ENCODE measurements at places on chromosomes 5 and 9.

DNA sequence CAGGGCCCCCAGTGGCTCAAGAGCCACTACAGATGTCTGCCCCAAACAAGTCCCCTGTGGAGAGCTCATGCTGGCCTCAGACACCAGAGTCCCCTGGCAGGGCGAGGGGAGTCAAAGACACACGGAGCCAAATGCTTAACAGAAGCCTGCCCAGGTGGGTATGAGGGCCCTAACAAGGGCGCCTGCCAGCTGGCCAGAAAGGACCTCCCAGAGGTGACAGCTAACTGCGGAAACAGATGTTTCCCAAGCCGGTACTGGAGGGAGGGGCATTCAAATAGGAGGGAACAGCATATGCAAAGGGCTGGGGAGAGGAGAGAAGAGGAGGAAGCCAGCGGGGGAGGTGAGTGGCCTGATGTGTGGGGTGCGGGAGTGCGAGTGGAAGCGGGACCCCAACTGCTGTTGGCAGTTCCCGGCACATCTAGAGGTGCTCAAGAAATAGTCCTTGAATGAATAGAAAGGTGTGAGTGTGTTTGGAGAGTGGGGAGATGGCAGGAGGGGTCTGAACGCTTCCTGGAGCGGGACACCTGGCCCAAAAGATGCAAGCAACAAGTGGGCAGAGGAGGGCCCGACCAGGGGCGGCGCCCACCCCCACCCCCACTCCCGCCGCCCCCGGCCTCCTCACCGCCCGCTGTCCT is 824 bp downstream of the MXD3 start:
- DNase-seq = no peak

DNA sequence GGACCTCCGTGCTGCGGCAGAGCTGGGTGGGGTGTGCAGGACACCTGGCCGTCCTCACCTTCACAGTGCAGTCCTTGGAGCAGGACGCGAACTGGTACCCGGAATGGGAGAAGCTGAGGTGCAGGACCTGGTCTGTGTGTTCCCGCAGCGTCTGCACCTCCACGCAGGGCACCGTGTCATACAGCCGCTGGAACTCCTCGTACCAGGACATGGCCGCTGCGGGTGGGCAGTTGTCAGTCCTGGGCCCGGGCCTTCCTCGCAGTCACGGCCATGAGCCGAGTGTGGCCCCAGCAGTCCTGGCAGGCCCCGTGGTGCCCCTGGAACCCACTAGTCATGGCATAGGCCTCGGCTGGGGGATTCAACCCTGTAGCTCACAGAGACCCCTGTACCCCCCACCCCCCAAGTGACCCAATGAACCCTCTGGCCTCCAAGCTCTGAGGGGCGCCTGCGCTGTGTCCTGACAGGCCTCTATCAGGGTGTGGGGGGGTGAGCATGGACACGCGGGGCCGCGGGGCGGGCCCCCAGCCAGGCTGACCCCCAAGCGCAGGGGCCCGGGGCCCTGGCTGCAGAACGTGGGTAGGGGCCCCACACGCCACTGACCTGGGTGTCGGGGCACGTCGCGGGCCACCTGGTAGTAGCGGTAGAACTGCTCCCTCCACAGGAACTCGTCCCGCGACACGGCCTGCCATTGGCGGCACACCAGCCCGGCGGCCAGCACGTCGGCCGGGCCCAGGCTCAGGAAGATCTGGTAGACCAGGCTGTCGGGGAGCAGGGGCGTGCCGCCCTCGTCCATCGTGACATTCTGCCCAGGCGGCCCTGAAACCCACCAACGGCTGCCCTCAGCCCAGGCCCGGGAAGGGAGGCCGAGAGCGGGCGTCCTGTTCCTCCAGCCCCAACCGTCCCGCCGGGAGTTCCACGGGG is 987 bp downstream of the FBXW5 start:
- peak; percentile 30 for DNase-seq

DNA sequence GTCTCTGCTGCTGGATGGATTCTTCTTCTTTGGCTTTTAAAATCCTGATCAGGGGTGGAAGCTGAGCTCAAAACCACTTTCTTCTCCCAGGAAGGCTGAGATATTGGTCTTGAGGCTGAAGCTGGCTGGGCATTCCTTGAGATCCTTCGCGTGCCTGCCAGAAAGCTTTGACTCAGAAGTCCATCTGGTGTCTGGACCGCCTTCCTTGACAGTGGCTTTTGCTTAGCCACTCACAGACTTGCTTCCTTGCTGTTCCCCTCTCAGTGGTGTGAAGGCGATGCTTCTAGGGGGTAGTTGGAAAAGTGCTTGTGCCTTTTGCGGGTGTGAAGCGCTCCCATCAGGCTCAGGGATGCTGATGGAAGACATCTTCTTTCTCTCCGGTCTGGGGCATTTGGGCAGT is 45.9 kb downstream of the RGS3 start:
- no peak for DNase-seq

GRCh38 chr5:157819502-157820115 is 39.3 kb downstream of the CLINT1 start:
- DNase-seq = no peak

- no peak for DNase-seq
These were observed 624.2 kb downstream of the MTRR start for GRCh38 chr5:8493176-8493575.

GRCh38 chr9:37324691-37325490 is 97.6 kb upstream of the GRHPR start:
- DNase-seq = no peak

GRCh38 chr5:84274585-84275468 is 109.9 kb downstream of the EDIL3 start:
- DNase-seq = no peak

DNA sequence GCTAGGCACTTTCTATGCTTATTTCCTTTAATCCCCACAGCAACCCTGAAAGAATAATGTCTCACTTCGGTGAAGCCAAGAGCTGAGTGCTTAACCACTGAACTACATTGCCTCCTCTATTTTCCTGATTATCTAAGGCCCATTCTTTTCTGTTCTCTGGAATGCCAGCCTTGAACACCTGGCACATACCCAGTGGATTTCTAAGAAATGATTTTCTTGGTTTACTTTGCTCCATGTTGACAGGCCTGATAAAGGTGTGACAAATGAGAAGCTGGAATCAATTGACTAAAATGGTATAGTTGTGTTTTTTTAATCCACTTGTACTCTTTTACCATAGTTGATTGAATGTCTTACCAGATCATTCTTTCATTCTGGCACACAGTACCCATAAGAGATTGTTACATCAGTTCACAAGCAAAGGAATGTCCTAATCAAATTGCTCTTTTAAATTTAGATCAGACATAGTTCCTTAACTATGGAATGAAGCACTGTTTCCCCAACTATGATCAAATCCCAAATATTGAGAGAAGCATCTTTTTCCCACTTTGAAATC is 9.0 kb upstream of the ENC1 start:
- no peak for DNase-seq

GRCh38 chr5:153938191-153938842 is 100.4 kb downstream of the FAM114A2 start:
- no peak for DNase-seq

DNA sequence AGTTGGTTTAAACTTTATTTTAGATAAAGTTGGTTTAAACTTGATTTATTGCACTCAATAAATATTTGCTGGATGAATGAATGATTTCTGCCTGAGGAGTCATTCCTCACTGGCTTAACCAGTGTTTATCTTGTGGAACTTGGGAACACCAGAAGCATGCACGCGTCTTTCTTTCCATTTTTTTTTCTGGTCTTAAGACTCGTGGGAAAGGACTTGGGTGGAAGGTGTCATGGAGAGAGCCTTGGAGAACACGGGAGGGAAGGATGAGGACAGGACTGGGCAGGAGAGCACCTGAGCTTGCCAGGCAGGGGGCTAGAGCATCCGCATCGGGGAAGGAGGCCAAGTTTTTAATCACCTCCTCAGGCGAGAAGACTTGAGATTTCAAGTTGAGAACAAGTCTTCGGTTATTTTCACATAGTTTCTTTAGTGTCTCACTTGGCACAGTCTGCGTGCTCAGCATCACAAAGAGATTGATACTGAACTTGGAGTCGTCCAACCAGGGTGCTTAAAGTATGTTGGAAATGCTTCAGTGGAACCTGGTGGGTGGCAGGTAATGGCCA is 144.2 kb downstream of the PDZD2 start:
- no peak for DNase-seq

DNA sequence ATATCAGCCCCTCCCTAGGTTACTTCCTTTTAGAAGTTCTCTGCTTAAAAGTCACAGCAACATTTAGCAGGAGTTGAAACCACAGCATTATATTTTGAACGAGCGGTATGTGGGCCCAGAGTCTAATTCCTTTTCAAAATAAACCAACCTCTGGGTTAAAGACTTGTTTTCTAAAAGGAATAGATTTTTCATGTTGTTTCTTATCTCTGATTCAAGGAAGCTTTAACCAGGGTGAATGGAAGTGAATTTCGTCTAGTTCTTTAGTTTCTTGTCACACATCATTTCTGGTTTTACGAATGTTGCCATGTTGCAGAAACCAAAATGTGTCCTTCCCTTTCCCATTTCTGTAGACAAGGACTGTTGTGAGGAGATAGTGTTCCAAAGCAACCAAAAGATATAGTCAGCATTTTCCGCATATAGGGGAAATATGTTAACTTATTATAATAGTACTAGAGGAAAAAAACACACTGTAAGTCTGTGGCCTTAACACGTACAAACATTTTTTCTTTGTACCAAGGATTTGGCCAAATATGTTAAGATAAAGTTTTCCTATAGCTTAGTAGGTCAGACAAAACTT is 142.4 kb downstream of the PCSK5 start:
- DNase-seq = no peak

- no peak for DNase-seq
These were observed 1211.5 kb upstream of the CDH9 start for GRCh38 chr5:28249771-28250415.

DNA sequence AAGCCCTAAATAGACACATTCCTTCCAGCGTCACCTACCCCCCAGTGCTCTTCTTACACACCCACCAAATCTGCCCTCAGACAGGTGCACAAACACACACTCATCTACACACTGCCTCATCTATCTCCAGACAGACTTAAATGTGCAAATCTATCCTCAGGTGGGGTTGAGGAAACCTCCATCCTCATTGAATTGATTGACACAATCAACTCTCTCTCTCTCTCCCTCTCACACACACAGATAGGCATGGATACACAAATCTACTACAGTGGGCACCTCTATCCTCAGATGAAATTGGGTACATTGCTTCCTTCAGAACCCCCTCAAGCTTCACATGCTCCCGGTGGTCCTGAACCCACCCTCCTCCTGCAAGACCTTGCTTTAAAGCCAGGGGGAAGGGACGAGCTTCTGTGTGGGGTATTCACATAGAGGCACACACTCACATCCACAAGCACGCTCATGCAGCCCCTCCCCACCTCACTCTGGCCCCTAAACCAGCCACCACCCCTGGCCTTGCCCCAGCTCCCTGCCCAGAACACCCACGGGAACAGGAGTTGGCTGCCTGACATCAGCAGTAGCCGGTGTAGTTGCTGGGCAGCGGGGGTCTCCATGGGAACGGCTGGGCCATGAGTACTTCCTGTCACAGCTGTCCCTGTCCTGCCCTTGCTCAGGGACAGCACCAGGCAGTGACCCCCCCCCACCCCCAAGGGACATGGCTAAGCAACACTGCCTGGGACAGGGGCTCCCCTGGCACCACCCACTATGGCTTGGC is 22.8 kb downstream of the PCDH1 start:
- DNase-seq = no peak

DNA sequence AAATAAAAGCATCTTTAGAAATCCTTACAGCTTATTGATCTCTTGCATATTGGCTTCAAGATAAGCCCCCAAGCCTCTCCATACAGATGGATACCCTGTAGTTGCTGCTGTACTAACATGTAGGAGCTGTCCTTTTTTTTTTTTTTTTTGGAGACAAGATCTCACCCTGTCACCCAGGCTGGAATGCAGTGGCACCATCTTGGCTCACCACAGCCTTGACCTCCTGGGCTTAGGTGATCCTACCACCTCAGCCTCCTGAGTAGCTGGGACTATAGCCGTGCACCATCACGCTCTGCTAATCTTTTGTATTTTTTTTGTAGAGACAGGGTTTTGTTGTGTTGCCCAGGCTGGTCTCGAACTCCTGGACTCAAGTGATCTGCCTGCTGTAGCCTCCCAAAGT is 35.4 kb downstream of the SNX30 start:
- no peak for DNase-seq

DNA sequence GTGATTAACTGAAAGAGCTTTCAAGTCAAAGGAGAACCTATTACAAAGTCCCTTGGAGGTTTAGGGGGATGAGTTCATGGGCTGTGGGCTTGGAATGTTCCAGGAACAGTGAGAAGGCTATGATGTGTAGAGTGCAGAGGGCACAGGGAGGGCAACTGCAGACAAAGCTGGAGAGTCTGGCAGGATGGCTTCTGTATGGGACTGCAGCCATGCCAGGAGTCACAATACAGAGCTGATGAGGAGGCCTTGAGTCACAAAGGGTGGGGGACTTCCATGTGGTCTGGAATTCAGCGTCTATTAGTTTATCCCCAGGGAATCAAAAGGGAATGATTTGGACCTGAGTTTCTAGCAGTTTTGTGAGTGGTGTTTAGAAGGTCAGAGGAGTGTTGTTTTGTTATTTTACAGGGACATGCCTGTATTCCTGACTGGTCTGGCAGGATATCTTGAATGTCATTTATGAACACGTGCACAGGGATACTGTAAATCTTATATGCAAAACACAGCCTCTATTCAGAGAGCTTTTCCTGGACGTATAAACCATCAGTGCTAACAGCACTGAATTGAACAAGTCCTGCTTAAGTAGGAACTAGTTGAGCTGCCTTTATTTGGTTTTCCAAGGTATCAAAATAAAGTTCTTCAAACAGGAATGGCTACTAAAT is 14.3 kb upstream of the TEK start:
- no peak for DNase-seq

- no peak for DNase-seq
These were observed 76.6 kb upstream of the PRLR start for GRCh38 chr5:35306716-35307365.

GRCh38 chr5:161548487-161549094 is 2.1 kb upstream of the GABRB2 start:
- no peak for DNase-seq

DNA sequence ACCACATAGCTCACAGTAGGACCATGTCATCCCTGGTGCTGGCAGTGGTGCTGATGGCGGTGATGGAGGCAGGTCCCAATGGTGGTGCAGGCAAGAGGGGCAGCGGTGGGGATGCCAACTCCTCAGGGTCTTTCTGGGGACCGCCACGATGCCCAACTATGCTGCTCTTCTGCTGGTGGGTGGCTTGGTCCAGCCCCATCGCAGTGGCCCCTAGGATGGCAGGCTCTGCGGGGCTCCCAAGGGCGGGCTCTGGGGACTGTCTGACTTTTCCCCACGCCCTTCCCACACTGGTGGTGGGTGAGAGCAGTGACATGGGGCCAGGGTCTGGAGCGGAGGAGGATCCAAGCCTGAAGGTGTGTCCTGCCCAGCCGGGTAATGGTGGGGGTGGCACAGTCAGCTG is 288.9 kb upstream of the RIOK2 start:
- no peak for DNase-seq

GRCh38 chr9:79765466-79765865 is 193.7 kb downstream of the TLE4 start:
- DNase-seq = no peak
